Panc1 (cell line): ENCODE measurements at places on chromosomes 12 and 14.

DNA sequence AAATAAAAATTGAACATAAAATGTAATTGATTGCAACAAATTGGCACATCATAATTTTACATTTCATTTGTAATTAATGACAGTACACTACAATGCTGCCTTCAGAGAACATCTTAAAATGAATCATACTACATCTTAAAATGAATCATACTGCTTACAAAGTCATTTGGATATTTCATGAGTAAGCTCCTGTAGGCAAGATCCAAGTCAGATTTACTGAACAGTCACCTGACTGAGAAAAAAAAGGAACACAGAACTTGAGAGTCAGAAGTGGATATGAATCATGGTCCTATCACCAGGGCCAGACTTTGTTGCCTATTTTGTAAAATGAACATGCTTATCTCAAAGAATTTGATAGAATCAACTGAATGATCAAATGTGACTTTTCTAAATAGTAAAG lies 32.7 kb upstream of the FBLN5 start:
- peak; percentile 71 for DNase-seq

- no peak for DNase-seq
Observed at GRCh38 chr12:53231921-53232645, at the start of gene RARG. Gene RARG (minus strand): TSS chr12:53232209. CDS start chr12:53227545, 4,664 bp downstream.

- DNase-seq = no peak
Observed at GRCh38 chr12:24803430-24804245, 145.3 kb downstream of the BCAT1 start.

DNA sequence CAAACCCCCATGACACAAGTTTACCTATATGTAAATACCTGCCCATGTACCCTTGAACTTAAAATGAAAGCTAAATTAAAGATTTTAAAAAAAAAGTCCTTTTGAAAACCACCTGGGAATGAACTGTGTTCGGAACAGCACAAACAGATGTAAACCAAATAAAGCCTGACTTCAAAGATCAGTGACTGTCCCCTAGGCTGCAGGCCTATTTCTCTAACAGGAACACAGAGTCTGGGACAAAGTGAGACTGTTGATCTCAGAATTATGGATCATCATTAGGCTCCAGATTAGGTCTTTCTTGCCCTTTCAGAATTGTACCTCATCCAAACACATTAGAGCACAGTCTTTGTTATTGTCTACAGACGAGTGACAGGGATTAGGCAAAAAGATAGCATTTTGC lies 54.6 kb downstream of the PAH start:
- DNase-seq = no peak

DNA sequence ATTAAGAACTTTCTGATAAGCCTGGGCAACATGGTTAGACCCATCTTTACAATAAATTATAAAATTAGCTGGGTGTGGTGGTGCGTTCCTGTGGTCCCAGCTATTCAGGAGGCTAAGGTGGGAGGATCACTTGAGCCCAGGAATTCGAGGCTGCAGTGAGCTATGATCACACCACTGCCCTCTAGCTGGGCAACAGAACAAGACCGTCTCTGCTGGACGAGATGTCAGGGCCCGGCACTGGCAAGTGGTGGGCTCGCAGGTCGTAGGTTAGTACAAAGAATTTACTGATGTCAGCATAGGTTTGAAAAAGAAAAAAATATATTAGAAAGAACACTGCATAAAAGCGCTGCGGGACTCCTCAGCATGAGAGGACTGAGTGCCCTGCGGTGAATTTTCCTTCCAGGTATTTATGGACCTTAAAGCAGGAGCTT lies 15.7 kb upstream of the VSIG10 start:
- no peak for DNase-seq

DNA sequence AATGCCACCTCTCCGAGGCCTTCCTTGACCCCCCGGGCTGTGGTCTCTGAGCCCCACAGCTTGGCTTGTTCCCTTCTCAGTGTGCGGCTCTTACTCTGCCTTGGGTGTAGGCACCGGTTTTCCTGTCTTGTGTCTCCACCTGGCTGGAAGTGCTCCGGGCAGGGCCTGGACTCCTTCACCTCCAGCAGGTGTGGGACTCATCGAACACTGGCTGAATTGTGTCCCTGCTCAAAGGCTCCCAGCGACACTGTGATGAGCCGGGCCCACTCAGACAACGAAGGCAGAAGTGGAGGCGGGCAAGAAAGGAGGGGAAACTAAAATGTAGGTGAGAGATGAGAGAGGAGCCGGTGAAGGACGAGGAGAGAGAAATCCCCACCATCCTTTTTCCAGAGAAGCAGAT lies 18.0 kb downstream of the TMEM63C start:
- DNase-seq = no peak

DNA sequence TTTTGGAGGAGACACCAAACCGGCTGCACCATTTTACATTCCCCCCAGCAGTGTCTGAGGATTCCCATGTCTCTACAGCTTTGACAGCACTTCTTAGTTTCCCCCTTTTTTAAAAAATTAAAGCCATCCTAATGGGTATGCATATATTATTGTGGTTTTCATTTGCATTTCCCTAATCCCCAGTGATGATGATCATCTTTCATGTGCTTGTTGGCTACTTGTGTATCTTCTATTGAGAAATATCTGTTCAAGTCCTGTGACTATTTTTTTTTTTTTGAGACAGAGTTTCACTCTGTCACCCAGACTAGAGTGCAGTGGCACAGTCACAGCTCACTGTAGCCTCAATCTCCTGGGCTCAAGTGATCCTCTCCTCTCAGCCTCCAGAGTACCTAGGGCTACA lies 23.2 kb upstream of the ASPG start:
- DNase-seq = no peak

GRCh38 chr12:18320036-18320617 lies 58.8 kb downstream of the PIK3C2G start:
- peak; percentile 36 for DNase-seq

- no peak for DNase-seq
Observed at GRCh38 chr14:29897181-29897580, 30.5 kb downstream of the PRKD1 start.

DNA sequence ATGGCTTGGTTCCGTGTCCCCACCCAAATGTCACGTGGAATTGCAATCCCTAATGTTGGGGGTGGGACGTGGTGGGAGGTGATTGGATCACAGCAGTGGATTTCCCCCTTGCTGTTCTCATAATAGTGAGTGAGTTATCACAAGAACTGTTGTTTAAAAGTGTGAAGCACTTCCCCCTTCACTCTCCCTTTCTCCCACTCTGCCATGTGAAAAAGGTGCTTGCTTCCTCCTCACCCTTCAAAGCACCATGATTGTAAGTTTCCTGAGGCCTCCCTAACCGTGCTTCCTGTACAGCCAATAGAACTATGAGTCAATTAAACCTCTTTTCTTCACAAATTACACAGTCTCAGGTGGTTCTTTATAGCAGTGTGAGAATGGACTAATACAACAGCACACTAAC lies 5.3 kb upstream of the CEP128 start:
- DNase-seq = no peak

- no peak for DNase-seq
Observed at GRCh38 chr12:124525455-124525854, 42.0 kb downstream of the NCOR2 start.

DNA sequence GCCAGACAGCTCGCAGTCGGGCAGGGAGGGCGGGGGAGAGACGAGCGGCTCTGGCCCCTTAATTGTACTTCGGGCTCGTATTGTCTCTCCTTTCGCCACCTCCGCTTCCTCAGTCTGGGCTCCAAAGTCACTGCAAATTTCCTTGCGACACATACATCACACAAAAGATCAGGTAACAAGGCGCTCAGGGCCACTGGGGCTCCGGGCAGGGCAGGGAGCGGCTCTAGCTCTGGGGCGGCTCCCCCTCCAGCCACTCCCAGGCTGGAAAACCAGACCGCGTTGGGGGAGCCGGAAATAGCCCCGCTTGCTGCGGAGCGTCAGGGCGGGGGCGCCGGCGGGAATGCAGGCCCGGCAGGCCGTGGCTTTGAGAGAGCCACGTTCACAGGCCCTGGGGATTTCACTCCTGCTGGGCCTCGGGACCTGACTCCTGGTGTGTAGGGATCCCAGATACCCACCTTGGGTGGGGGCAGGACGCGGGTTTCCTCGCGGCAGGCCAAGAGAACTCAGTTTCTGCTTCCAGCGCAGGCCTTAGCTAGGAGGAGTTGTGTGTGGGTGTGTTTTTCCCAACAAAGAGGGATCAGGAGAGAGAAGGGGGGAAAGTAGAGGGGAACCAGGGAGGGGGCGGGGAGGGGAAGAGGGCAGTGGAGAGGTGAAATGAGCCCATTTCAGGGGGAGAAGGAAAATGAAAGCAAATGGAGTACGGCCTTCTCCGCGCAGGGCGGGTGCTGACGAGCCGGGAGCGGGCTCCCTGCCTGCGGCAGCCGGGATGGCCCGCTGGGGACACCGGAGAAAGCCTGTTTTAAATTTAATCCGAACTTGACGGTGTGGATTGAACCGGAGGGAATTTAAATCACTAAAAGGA lies 4.4 kb upstream of the HOXC9 start:
- no peak for DNase-seq

- DNase-seq = no peak
Observed at GRCh38 chr12:116612436-116612835, 53.3 kb downstream of the MAP1LC3B2 start.

GRCh38 chr14:71764701-71765382 lies 167.4 kb upstream of the RGS6 start:
- no peak for DNase-seq

- no peak for DNase-seq
Observed at GRCh38 chr12:7787574-7788293, 1.5 kb upstream of the NANOG start.

GRCh38 chr12:108356835-108357806 lies 18.0 kb upstream of the CMKLR1 start:
- DNase-seq = no peak

DNA sequence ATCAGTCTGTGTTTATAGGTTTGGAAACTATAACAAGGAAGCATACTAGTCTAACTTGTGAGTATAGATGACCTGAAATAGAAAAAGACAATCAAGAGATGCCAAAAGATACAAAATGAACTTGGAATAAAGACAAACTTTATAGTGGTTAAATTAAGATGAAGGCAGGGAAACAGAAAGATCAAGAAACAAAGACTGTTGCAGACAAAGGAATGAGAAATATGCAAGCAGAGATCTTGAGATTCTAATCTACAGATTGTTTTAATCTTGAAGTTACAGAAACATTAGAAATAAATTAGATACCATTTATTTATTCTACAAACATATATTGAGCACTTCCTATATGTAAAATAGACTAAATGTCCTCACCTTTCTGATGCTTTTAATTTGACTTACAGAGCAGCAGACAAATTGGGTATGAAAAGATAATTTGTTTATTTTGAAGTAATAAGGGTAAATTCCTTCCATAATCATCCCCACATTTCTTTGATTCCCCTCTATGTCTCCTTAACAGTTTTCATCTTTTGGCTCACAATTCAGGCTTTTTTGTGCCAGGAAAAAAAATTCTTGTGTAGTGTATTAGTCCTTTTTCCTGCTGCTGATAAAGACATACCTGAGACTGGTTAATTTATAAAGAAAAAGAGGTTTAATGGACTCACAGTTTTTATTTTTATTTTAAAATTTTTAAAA lies 134.4 kb downstream of the KITLG start:
- no peak for DNase-seq

DNA sequence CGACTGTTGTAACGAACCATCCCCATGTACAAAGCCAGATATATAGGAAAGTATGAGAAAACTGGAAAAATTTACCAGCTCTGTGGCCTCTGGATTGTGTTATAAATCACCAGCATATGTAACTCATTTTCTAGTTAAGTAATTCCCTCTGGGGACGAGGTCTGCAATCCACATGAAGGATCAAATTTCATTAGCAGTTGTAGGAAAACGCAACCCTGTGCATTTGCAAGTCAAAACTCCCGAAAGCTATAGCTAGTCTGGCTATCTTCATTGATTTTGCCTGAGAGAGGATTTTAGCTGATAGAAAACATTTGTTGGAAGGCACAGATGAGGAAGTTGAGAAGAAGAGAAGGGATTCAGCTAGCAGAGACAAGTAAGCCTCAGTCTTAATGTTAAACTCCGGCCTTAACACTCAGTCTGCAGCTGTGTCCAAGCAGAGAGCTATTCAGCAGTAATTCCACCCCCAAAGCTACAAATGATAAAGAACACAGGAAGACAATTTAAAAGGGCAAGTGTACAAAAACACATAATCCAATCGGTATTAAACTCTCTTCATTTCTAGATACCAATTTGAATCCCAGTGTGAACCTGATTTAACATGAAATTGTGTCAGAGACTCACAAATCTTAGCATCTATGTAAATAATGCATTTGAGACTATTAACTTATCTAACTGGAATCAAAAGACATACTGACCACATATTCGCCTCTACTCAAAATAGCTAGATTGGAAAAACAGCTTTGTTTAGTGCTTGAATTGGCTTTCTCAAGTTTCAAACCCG lies 54.2 kb upstream of the CERS5 start:
- no peak for DNase-seq

- no peak for DNase-seq
Observed at GRCh38 chr12:25014961-25015360, 66.1 kb upstream of the BCAT1 start.
